Astrocyte (in vitro differentiated cells and primary cell): ENCODE measurements at places on chromosomes 7 and 10.
A peak's percentile ranks its signal among the peaks of the same experiment; 100 is the strongest.

DNA sequence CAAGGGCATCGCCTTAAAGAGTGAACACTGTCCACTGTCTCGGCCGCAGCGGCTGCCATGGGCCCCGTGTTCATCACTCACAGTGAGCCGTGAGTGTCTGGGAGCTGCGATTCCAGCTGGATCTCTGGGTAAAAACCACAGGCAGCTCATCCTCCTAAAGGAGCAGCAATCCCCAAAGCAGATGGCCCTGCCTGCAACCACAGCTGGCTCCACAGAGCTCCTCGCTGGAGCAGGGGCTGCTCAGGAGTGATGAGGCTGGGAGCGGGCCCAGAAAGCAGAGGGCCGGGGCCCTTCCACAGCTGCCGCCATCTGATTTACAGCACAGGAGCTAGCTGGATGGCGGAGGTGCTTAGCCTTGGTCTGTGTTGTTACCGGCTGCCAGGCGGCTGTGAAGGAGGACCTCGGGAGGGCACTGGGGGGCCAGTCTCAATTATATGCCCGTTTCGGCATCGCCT, 6.6 kb upstream of the TMEM184A start:
- no peak for DNase-seq

GRCh38 chr7:26858735-26859134, 5.7 kb downstream of the SKAP2 start:
- no peak for DNase-seq

DNA sequence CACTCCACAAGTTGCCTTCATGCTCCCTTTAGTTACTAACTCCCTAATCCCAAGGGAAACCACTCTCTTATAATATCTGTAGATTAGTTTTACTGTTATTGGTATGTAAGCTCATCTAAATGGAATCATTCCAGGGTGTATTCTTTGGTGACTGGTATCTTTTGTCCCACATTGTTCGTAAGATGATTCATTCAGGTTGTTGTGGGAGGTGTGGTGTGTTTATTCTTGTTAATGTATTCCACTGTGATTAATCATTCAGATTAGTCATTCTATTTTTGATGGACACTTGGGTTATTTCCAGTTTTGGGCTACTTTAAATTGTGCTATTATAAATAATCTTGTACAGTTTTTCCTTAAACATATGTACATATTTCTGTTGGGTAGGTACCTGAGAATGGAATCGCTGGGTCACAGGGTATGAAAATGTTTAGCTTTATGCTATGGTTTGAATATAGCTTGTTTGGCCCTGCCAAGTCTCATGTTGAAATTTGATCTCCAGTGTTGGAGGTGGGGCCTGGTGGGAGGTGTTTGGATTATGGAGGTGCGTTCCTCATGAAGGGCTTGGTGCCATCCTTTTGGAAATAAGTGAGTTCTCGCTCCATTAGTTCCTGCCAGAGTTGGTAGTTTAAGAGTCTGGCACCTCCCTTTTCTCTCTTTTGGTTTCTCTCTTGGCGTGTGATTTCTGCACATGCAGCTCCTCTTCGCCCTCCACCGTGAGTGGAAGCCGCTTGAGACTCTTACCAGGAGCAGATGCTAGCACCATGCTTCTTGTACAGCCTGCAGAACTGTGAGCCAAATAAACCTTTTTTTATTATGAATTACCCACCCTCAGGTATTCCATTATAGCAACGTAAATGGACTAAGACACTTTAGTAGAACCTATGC, 13.8 kb downstream of the BTRC start:
- DNase-seq = peak; percentile 92

GRCh38 chr10:103353281-103353680, 2.3 kb upstream of the PCGF6 start:
- DNase-seq = no peak
